WTC11 (cell line): ENCODE measurements at places on chromosomes 2 and 18.

DNA sequence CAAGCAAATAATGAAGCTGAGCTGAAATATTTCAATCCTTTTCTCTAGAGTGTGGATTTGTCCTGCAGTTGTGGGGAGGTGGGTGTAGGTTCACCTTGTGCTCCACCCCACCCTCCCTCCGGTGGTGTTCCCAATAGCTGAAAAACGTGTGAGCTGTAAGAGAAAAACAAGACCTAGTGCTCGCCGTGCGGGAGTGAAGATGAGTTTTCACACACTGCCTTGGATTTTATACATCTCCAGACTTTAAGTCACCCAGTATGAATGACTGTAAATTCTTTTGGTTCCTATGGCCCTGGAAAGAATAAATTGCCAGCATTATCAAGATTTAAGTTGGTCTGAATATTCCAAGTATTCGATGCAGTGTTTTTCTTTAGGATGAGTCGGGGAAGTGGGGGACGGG lies 1.9 kb upstream of the SOX11 start:
- DNase-seq, result no peak

GRCh38 chr18:26190506-26190905 lies 35.7 kb upstream of the TAF4B start:
- no peak for DNase-seq

DNA sequence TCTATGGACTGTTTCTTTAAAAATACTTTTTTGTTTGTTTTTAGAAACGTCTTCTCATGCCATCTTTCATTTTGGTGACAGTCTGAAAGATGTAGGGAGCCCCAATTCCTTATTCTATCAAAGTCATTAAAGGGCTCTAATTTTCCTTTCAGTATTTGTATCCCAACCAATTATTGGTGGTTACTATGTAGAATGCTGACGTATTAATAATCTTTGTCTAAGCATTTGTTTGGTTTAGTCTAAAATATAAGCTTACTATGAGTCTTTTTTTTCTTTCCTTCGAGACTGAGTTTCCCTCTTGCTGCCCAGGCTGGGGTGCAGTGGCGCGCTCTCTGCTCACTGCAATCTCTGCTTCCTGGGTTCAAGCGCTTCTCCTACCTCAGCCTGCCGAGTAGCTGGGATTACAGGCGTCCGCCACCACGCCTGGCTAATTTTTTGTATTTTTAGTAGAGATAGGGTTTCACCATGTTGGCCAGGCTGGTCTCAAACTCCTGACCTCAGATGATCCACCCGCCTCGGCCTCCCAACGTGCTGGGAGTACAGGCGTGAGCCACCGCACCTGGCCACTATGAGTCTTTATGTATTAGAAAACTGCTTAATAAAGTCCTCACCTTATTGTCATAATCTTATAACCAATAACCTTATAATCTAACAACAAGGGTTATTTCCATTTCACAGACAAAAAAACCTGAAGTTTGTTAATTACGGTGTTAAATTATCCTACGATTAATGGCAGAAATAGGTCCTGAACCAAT lies 849 bp upstream of the VRK2 start:
- no peak for DNase-seq

- no peak for DNase-seq
Observed at GRCh38 chr18:966759-967576, 62.3 kb downstream of the ADCYAP1 start.

DNA sequence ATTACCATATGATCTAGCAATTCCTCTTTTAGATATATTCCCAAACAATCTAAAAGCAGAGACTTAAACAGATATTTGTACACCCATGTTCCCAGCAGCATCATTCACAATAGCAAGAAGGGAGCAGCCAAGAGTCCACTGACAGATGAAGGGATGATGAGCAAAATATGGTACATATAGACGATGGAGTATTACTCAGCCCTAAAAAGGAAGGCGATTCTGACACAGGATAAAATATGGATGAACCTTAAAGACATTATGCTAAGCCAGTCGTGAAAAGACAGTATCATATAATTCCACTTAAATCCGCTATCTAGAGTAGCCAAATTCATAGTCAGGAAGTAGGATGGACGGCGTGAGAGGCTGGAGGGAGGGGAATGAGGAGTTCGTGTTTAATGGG lies 20.4 kb downstream of the HS6ST1 start:
- DNase-seq, result no peak

- DNase-seq, result no peak
Observed at GRCh38 chr2:62556086-62556485, 50.1 kb upstream of the TMEM17 start.

GRCh38 chr2:165469417-165469816 lies at the start of gene CSRNP3:
Gene CSRNP3 (plus strand): TSS chr2:165469698. CDS start chr2:165595066, 125,368 bp downstream.
- peak; percentile 60 for DNase-seq

- no peak for DNase-seq
Observed at GRCh38 chr18:37754141-37754540, 188.5 kb upstream of the CELF4 start.

GRCh38 chr2:215607766-215608165 lies 171.9 kb upstream of the FN1 start:
- no peak for DNase-seq

GRCh38 chr2:176978921-176979320 lies 233.7 kb upstream of the HNRNPA3 start:
- DNase-seq, result no peak
